ENCODE measurements at places on chromosomes 1 and 21.

DNA sequence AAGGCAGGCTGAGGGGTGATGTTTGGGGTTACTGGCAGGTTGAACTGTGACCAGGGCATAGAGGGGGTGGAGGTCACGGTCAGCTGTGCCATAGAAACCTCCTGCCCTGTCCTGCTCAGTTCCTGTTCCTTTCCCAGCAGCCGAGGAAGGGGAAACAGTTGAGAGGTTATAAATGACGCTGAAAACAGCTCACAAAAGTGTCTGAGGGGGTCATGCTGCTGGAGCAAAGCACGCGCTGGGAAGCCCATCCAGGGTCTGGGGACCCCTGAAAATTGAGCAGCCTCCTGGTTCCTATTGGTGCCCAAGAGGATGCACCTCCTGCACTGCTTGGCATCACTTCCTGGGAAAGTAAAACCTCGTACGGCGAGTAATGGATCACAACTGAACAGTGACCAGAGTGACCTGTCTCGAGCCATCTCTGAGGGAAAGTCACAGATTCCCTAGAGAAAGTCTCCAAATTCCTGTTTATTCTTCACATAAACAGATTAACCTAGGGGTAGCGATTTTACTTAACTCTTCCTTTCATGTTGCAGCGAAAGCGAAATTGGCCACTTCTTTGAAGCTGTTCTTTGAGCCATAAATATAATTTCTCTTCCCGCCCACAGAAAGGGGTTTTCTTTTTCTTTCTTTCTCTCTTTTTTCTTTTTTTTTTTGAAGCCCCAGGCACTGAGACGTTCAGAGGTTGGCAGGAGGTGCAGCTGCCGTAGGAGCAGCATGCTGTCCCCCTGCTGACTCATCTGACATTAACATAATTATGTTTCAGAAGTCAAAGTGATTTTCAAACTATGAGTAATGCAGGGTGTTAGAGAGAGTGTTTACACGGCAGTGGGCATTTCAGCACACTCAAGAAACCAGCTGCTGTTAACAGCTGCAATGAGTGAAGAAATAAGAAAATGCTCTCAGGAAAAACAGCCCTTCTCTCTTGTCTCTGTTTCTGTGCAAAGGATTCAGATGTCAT is 41.8 kb upstream of the ATF3 start:
- no peak for DNase-seq

GRCh38 chr1:209630383-209631225 is 21.6 kb downstream of the LAMB3 start:
- DNase-seq = no peak

DNA sequence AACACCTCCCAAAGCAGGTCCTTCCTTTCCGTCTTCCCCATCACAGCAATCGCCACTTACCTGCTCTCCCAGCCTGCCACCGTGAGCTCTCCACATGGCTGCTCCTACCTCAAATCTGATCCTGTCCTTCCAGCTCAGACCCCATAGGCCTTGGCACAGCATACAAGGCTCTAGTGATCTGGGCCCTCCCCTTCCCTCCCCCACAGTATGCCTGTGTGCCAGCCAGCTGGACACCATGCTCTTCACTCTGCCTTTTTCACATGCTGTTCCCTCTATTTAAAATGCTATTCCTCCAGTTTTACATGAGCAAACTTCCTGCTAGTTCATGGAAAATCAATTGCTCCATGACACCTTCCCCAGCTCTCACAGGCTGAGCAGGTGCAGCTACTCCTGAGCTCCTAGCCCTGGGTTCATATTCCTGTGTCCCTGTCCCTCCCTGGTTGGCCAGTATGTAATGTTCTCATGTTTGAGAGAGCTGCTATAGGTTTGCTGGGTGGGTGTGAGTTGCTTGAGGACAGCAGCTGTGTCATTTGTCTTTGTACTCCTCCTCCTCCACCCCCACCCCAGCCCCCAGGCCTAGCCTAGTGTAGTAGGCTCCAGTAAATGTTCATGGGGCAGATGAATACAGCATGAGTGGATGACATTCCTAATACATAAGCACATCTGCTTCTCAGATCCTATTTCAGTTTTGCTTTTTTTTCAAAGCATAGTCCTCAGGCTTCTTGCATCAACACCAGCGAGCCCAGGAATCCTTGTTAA is 6.3 kb upstream of the TNNT2 start:
- no peak for DNase-seq

DNA sequence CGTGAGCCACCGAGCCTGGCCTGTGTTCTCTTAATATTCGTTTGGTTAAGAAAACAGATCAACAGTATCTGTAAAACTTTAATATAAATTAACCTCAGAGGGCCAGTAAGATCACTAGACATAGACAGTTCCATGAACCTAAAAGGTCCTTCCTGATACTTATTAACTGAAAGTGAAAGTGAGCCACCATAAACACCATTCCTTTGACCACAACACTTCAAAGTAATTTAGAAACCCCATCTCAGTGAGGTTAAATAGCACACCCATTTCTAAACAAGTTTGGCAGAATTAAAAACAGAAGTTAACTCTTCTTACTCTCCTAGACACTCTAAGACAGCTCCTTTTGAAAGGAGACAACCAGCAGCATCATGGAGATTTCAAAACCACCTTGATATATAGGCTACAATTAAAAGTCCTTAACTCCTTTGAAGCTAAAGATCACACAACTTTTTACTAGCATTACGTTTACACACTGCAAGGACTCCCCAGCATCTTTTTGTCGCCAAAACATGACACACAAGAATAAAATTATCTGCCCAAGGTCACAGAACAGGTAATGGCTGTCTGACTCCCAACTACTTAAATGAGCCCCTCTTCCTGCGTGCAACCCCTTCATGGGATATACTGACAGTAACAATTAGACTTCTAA is 2.2 kb downstream of the RNF19B start:
- DNase-seq = no peak
